ENCODE measurements at places on chromosomes 2 and 18. TPM values are rescaled to one million over a fixed set of nuclear protein-coding genes. Genes with fewer than 3 reads are reported as not detected.

- no peak for DNase-seq
Measured at GRCh38 chr18:36341944-36342343, 44.4 kb downstream of the FHOD3 start.

GRCh38 chr18:12791610-12792009 lies 88.8 kb downstream of the PSMG2 start:
- no peak for DNase-seq

GRCh38 chr2:178322068-178322467 lies 127.8 kb downstream of the OSBPL6 start:
- no peak for DNase-seq

DNA sequence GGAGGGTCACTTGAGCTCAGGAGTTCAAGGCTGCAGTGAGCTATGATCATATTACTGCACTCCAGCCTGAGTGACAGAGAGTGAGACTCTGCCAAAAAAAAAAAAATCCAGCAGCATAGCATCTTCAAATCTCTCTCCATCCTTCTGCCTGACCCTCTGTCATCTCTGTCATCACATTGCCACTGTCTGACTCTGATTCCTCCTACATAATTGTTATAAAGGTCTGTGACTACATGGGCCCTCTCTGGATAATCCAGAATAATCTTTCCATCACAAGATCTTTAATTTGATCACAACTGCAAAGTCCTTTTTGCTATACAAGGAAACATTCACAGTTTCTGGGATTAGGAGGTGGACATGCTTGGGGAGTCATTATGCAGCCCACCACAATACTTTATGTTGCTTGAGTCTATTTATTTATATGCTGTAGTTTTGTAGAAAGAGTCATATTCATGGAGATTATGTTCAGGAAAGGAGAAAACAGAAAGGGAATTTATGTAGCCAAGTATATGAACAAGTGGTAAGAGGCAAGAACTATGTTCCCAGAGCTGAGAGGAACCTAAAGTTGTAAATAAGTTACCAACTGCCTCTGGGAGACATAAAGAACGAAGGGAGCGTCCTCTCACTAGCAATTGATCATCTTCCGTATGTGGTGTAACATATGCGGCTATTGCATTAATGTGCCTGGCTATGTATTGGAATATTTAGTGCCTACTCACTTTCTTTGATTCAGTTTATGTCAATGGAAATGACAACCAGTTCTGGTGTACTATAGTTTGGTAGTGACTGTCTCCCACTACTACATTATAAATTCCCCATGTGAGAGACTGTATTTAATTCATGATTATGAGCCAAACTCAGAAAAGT lies 21.5 kb downstream of the RND3 start:
- DNase-seq: no peak

DNA sequence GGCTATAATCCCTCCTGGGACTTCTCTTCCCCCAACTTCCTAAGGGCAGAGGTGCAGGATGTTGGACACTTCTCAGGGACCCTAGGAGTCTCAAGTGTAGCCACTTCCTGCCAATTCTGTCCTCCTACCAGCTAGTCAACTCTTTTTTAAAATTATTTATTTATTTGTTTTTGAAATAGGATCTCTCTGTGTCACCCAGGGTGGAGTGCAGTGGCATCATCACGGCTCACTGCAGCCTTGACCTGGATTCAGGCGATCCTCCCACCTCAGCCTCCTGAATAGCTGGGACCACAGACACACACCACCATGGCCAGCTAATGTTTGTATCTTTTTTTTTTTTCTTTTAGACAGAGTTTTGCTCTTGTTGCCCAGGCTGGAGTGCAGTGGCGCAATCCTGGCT lies 11.5 kb downstream of the SFTPB start:
- no peak for DNase-seq

DNA sequence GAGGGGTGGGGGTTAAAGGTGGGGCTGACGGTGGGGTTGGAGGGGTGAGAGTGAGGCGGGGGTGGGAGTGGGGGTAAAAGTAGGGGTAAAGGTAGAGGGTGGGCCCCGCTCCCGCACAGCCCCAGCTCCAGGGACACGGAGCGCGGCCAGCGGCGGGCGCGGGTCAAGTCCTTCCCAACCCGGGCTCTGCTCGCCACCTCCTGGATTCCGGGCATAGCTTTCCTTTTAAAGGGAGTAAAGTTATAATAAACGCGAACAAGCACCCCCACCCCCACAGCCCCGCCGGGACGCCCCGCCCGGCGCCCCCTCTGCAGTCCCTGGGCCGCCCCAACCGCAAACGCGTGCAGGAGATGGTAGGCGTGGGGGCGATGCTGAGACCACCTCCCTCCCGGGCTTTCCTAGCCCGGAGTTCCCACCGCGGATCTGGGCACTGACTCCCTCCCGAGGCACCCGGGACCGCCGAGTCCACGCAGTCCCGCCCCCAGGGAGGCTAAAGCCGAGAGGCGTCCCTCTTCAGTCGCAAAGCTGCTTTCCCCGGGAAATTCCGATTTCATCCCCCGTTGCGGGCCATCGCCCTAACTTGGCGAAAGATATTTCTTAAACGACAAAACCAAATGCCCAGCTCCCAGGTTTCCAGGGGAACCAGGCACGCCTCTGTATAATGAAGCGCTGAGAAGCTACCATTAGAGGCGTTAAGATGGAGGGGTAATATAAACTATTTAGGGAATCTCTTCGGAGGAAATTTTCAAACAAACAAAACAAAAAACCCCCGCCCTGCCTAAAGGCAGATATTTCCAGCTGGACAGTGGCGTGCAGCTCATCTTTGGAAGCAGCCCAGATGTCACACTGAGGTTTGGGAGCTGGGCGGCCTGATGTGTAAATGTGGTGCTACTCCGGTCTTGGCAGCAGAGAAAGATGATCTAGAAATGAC lies at the start of gene LIMS2:
TSS of gene LIMS2 (minus strand) at position 200 of the 931 bp plus-strand sequence. CDS start 506 bp downstream, outside the sequence.
- peak; percentile 70 for DNase-seq

GRCh38 chr2:33477473-33478468 lies 1.3 kb downstream of the RASGRP3 start:
- peak; percentile 68 for DNase-seq

DNA sequence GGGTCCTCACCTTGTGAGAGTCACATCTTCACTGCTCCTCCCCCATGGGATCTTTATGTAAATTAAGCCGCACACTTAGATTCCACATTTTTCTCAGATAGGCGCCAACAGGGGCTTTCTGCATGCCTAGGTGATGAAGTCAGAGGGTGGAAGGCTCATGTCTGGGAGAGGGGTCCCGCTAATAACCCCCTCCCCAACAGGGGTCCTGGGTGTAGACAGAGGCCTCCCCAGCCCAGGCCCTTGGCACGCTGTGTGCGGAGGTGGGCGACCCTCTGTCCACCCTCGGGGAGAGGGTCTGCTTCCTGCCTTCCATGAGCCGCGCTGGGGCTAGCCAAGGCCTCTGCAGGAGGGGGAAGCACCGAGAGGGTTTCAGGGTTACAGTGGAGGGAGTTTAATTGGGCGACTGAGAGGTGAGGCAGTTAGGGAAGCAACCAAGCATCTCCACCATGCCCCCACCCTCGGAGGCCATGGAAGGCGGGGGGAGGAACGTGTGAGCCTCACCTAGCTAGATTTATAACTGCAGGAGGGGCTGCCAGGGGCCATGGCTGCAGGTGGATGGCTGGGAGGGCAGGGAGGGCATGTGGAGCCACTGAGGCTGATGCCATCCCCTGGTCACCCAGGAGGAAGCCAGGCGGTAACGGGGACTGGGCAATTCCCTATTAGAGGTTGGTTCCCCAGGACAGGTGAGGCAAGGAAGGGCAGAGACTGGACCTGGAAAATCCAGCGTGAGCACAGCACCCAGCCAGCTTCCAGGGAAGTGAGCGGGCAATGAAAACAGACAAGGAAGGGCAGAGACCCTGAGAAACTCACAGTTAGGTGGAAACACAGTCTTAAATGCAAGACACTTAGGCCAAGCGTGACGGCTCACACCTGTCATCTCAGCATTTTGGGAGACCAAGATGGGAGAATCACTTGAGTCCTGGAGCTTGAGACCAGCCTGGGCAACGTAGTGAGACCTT lies 7.7 kb upstream of the PXDN start:
- DNase-seq: no peak

DNA sequence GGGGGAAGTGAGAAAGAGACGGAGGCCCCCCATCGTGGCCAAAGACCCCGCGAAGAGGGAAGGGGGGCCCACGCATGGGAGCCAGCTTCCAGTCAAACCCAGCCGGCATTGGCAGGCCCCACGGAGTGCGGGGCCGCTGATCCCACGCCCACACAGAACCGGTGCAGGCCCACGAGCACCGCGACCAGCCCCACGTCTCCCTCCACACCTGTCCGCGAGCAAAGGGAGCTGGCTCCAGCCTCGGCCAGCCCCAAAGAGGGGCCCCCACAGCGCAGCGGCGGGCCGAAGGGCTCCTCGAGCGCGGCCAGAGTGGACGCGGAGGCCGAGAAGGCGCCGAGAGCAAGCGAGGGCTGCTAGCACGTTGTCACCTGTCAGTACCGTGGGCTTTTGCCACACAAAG lies 125.0 kb upstream of the TWIST2 start:
- DNase-seq: no peak

The HMSD gene
- 0.88 TPM for total RNA-seq

The CERS6 gene
- total RNA-seq: 50.8 TPM

The SOS1 gene
- total RNA-seq: 28.5 TPM

All from neural progenitor cell (in vitro differentiated cells).